ENCODE measurements at places on chromosomes 3 and 15.

- DNase-seq = no peak
These were observed 12.8 kb downstream of the ASB14 start for GRCh38 chr3:57279685-57280084.

DNA sequence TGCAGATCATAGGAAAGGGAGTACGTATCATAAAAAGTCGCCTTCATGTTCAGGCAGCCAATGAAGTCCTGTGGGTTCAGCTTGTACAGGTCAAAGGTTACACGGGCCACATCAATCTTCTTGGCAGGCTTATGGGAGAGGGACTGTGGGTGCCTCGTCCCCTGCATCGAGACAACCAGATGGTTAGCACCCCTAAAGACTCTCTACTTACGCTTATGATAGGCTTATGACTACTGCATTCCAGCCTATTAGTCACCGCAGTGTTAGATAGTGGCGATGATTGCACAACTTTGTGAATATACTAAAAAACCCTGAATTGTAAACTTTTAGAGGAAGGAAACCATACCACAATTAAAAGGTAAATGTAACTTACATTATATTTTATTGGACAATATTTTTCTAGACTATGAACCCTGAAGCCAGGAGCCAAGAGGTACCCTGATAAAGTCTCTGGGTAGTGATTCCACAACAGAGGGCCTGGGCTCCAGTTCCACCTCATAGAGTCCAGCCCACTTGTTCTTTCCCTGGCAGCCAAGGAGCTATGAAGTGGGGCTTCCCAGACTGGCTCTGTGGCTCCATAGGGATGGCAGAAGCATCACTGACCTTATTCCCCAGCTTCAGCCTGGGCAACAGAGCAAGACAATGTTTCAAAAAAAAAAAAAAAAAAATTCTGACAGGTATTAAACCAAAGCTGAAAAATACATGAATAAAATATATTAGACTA lies 2.5 kb upstream of the FANCD2 start:
- no peak for DNase-seq

GRCh38 chr15:26639966-26640365 lies 132.9 kb downstream of the GABRB3 start:
- no peak for DNase-seq

DNA sequence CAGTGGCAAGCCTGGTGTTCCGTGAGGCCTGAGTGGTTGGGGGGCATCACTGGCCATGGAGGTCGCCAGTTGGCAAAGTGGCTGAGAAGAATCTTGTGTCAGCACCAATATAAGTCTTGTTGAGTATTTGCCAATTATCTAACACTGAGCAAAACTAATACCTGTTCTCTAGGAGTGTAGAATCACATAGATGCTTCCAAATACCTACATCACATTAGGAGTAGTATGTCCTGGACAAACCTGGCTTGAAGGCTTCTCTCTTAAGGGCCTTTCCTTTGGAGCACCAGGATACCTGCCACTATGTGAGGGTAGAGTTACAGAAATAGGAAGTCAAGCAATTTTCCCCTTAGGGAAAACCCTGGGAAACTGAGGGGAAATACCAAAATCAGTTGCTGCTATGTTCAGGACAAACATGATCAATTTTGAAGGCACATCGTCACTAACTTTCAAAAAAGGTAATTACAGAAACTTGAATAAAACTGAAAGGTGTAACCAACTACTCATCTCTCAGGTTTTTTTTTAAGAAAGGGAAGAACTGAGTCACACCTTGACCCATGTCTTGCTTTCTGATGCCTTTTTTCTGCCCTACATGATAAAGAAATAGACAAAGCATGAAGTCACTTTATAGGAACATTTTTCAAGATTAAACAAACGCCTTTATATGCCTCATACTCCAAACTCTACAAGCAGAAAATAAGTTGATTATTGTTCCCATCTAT lies 100.4 kb downstream of the IMPG2 start:
- no peak for DNase-seq

DNA sequence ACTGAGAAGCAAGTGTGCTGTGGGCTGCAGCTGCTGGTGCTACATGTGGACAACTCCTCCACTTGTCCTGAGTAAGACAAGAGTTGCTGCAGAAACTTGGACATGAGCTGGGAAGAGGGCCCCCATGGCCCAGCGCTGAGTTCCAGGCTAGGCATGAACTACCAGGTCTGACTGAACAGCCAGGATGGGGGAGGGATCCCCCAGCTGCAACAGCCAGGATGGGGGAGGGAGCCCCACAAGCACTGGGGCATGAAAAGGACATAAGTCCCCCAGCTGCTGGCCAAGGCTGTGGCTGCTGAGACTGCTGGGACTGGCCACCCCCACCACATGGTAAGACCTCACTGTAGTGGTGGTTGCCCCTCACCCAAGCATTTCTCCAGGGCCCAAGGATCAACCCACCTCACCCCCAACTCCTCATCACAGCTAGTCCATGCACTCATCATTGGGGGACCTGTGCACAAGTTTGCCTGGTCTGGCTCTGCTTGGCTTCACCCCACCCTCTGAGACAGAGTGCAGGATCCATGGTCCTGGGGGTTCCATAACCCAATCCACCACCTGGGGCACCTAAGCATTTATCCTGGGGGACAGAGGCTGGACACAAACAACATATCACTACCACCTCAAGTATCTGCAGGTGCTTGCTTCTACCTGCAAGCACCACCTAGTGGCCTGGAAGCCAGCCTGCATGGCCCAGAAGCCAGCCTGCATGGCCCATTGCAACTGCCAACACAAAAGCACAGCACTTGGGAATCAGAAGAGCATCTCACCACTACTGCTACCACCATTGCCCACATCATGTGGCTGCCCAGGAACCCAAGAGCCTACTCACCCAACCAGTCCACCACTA lies 84.5 kb upstream of the STT3B start:
- no peak for DNase-seq

DNA sequence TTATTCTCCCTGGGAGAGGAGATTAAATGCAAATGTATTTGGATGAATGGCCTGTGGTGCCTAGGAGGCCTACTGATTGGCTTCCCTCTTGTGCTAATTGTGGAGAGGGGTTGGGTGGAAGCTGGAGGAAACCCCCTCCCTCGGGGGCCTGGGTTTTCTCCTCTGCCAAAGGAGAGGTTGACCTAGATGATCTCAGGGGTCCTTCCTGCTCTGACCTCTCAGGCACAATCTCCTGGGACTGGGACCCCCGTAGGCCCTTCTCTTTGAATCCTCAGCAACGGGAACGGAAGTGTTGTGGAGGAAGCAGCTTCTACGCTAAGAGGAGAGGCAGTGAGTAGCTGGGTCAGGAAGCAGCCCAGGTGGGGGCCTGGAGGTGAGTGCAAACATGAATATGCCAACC lies 40.5 kb upstream of the MAGEF1 start:
- DNase-seq = no peak

- no peak for DNase-seq
These were observed 367.6 kb upstream of the PLSCR5 start for GRCh38 chr3:146972726-146973125.

GRCh38 chr15:77162872-77163633 lies 92.1 kb upstream of the TSPAN3 start:
- DNase-seq = no peak

- no peak for DNase-seq
These were observed 249.9 kb downstream of the OPA1 start for GRCh38 chr3:193842832-193843473.

GRCh38 chr15:41961001-41961518 lies 11.3 kb downstream of the EHD4 start:
- no peak for DNase-seq

DNA sequence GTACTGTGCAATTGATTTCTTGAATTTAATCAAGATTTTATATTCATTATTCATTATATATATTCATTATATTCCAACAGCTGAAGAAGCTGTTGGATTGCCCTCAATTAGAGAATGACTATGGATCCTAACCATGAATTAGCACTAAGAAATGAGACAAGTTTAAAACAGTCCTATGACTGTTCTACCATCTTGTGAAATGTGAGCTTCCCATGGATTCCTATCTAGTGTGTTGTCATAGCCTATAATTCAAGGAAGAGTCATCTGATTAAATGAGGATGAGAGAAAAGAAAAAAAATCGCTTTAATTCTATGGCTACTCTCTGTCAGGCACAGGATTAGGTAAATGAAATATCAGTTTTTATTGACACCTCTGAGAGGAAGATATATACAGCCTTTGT lies 696.6 kb upstream of the NAALADL2 start:
- no peak for DNase-seq

DNA sequence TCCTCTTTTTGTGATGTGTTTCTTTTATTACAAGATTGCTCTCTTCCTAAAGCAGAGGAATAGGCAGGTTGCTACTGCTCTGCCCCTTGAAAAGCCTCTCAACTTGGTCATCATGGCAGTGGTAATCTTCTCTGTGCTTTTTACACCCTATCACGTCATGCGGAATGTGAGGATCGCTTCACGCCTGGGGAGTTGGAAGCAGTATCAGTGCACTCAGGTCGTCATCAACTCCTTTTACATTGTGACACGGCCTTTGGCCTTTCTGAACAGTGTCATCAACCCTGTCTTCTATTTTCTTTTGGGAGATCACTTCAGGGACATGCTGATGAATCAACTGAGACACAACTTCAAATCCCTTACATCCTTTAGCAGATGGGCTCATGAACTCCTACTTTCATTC lies 7.7 kb downstream of the SUCNR1 start:
- DNase-seq = no peak

DNA sequence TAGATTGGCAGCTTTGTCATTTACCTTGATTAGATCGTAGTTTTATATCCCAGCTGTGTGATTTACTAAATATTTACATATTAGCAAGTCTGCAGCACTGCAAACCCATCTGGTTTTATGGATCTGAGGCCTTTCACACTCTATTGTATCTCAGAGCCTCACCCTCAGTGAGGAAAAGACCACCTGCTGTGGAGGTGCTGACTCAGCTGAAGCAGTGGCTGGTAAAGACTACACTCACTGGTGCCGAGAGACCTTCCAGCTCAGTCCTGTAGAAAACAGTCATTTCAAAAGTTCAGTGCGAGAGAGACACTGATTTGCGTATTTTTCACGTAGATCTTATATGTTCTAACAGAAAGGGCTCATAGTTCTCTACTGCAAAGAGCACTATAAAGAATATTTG lies 307.8 kb upstream of the TPM1 start:
- DNase-seq = no peak

DNA sequence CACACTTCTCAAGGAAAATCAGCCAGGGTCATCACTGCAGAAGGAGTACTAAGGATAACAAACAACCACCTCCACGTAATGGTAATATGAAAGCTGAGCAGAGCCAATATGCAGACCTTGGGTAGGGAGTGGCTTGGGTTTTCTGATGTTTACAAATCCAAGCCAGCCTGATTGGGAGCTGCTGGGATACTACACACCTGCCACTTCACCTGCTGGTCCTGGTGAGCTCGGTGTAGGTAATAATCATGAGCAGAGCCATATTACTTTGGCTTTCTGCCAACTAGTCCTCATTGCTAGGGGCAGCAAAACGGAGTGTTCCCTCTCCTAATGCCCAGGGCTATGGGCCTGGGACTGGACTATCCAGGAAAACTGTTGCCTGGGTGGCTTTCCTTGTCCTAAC lies 433.5 kb upstream of the PPP2R3A start:
- DNase-seq = no peak

- no peak for DNase-seq
These were observed 173.5 kb downstream of the VGLL4 start for GRCh38 chr3:11470031-11470853.

DNA sequence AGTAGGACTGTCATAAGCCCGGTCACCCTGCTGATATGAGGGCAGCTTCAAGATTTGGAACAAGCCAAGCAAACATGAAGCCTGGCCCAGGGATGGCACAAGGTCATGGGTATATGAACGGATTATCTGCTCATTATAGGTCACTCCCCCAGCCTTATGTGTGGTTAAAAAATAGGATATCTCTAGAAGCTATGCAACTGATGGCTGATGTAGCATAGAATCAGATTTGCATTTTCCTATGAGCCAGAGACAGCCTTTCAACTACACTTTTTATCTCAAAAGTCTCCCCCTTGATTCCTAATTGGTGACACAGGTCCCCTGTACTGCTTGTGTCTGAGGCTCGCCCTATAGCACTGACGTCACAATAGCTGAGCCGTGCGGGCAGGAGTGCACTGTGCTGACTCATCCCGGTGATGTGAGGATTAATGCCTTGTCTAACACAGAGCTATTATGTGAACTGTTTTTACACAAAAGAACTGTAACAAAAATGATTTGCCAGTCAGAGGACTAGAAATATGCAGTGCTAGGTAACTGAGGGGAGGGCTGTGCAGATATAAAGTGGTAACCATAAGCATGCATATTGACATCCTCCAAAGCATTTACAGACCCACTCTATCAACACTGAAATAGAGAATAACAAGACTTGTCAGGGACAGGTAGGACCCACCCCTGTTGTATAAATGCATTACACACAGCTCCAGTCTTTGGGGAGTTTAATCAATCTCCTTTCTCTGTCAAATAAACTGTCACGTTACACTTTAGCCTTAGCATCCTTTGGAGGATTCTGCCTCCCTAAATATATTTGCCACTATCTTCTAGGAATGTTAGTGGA lies 204.9 kb downstream of the TIGIT start:
- DNase-seq = no peak

GRCh38 chr3:108312656-108313055 lies 16.3 kb downstream of the HHLA2 start:
- DNase-seq = no peak

GRCh38 chr3:188043891-188044290 lies 110.1 kb upstream of the LPP start:
- DNase-seq = no peak

- DNase-seq = no peak
These were observed 4.7 kb downstream of the ZBTB47 start for GRCh38 chr3:42658091-42658770.

DNA sequence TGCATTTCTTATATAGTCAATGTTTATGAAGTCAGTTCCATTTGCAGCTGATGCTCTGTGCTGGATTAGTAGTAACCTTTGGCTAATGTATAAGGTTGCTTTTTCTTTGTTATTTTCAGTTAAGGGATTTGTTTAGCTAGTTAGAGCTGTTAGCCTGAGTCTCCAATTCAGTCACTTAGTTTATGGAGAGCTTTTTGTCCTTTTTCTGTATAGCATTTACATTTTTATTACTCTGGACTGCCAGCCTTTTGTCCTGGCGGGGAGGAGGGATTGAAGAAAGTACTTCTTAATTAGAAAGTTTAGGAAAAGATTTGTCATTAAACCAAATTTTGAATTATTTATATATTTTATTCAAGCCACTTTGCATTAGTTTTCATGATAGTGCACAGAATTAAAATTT lies 52.0 kb downstream of the DNAJC13 start:
- DNase-seq = no peak

GRCh38 chr15:80565988-80566387 lies 129.1 kb upstream of the ABHD17C start:
- no peak for DNase-seq

DNA sequence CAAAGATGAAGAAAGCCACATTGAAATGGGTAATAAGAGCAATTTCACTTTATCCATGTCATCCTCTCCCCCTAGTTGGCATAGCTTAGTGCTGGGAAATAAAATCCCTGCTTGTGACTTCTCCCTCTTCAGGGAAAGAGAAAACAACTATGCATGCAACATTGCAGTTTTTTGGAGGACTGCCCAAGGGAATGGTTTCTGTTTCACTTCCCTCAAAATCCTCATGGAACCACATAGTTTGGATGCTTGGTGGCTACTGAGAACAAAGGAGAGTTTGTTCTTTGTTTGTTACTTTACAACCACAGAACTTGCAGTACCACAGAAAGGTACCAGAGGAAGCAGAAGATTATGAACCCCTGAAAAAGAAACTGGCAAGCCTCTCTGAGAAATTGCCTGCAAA lies 384.6 kb upstream of the RORA start:
- DNase-seq = no peak
